Right renal pelvis (tissue), 4 donors: ENCODE measurements at places on chromosomes 4 and X. TPM values are rescaled to one million over a fixed set of nuclear protein-coding genes. Genes with fewer than 3 reads are reported as not detected.

NEIL3 gene
- 6.0 TPM for polyA plus RNA-seq

TMEM271 gene
- polyA plus RNA-seq = 0.05 TPM

SH3D19 gene
- polyA plus RNA-seq = 27.5 TPM

YIPF6 gene
- polyA plus RNA-seq = 44.6 TPM

BOD1L1 gene
- polyA plus RNA-seq = 50.1 TPM

PAGE1 gene
- polyA plus RNA-seq = not detected

SUPT20HL1 gene
- polyA plus RNA-seq = not detected

TMEM154 gene
- 0.28 TPM for polyA plus RNA-seq

HELT gene
- polyA plus RNA-seq = not detected

ZFYVE28 gene
- 2.4 TPM for polyA plus RNA-seq

CXCL1 gene
- polyA plus RNA-seq = 0.91 TPM

CLCN5 gene
- polyA plus RNA-seq = 73.0 TPM

REPS2 gene
- 13.1 TPM for polyA plus RNA-seq

ZXDB gene
- polyA plus RNA-seq = 11.5 TPM

CA5B gene
- polyA plus RNA-seq = 8.0 TPM

GNRHR gene
- 0.39 TPM for polyA plus RNA-seq

SLC2A9 gene
- 10.3 TPM for polyA plus RNA-seq

ARAP2 gene
- polyA plus RNA-seq = 5.1 TPM

RAI2 gene
- 15.1 TPM for polyA plus RNA-seq

SH3RF1 gene
- polyA plus RNA-seq = 32.1 TPM

DRP2 gene
- 1.5 TPM for polyA plus RNA-seq

LINC00632 gene
- polyA plus RNA-seq = 4.9 TPM

ZFX gene
- polyA plus RNA-seq = 24.6 TPM

LIAS gene
- polyA plus RNA-seq = 24.6 TPM

DACH2 gene
- 30.6 TPM for polyA plus RNA-seq

GAGE12J gene
- not detected for polyA plus RNA-seq

GYG2 gene
- polyA plus RNA-seq = 17.2 TPM

PYURF gene
- polyA plus RNA-seq = 134 TPM

WDFY3 gene
- polyA plus RNA-seq = 49.5 TPM

GPR173 gene
- polyA plus RNA-seq = 14.7 TPM

STATH gene
- 0.69 TPM for polyA plus RNA-seq

TIMP1 gene
- polyA plus RNA-seq = 101 TPM

SCFD2 gene
- polyA plus RNA-seq = 14.3 TPM

TMPRSS11B gene
- not detected for polyA plus RNA-seq

SLITRK4 gene
- polyA plus RNA-seq = 14.3 TPM

ADAM29 gene
- polyA plus RNA-seq = not detected

PDE5A gene
- 50.2 TPM for polyA plus RNA-seq

LANCL3 gene
- 0.19 TPM for polyA plus RNA-seq
